ENCODE measurements at places on chromosomes 11 and 22. TPM values are rescaled to one million over a fixed set of nuclear protein-coding genes. Genes with fewer than 3 reads are reported as not detected.

OR56B1 gene
- total RNA-seq = not detected

SLC22A6 gene
- not detected for total RNA-seq

MOV10L1 gene
- total RNA-seq = 5.1 TPM

ZNF280B gene
- 0.45 TPM for total RNA-seq

DNA sequence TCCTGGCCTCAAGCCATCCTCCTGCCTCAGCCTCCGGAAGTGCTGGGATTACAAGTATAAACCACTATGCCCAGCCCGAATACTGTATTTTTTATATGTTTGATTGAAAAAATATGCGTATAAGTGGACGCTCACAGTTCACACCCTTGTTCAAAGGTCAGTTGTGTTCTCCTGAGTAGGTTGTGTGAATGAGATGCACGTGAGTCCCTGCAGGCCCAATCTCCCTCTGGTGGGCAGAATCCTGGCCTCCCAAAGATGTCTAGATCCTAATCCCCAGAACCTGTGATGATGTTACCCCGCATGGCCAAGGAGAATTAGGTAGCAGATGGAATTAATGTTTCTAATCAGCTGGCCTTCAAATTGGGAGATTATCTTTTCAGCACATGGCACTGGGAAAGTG is 41.9 kb downstream of the CTTN start:
- no peak for DNase-seq

- DNase-seq = no peak
Observed at GRCh38 chr11:10771457-10771856, 20.4 kb downstream of the CTR9 start.

Data from fibroblast of the aortic adventitia (primary cell).